AG04450 (cell line): ENCODE measurements at places on chromosomes 1 and 21.

- no peak for DNase-seq
Observed at GRCh38 chr1:38283696-38284470, 237.3 kb upstream of the POU3F1 start.

DNA sequence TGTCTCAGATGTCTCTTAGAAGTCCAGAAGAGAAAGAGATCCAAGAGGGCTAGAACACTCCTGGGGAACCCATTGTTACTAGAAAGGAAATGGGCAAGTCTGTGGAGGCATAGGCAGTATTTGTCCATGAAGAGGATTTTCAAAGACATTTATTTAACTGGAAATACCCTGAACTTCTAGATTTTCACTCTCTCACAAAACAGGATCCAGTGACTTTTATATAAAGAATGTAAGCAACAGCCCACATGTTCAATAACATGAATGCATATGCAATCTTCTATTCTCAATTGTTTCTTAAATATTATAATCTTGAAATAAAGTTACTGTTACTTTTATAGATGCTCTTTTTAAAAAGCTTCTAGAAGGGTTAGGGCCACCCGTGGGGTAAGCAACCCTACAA lies 53.4 kb downstream of the TBX15 start:
- no peak for DNase-seq

GRCh38 chr1:229111703-229112319 lies 159.1 kb upstream of the RAB4A start:
- DNase-seq = no peak

GRCh38 chr21:36803816-36804439 lies 105.0 kb downstream of the SIM2 start:
- DNase-seq = no peak

GRCh38 chr1:65021795-65022194 lies 55.4 kb upstream of the JAK1 start:
- no peak for DNase-seq
